ENCODE measurements at places on chromosomes 3 and 15.

- no peak for DNase-seq
These were observed 402.4 kb upstream of the PDZRN3 start for GRCh38 chr3:74027121-74027520.

DNA sequence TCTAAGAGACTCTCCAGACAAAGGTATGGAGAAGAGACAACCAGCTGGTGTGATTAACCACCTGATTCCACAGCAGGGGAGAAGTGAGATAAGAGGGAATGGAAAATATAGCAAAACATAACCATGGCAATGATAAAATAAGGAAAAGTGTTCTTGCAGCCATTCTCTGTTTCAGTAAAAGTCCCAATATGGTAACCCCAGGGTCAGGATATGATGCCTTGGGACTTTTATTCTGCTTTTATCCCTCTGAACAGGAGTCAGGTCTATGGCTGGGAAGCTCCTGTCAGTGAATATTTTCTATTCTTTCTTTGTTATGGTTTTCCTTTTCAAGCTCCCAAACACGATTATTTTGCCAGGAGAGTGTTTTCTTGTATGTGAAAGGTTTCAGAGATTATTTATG is 94.2 kb downstream of the SLC9A9 start:
- no peak for DNase-seq

- DNase-seq = no peak
These were observed 12.2 kb downstream of the STAB1 start for GRCh38 chr3:52507359-52507758.

GRCh38 chr3:134430174-134430573 is 55.6 kb downstream of the ANAPC13 start:
- no peak for DNase-seq

DNA sequence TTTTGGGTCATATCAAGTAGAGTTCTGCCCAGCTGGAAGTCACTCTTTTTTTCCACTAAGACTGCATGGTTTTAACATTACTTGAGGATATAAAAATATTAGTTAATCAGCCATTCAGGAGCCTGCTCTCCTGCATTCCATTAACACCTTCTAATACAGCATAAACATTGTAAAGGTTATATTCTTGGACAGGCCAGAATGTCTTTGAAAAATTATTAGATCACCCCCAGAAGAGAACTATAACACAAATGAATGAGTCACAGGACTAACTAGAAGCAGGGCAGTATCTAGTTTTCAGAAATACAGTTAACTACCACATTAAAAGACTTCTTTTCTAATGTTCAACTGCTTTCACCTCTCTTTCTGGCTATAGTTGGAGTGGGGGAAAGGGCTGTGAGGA is 80.9 kb downstream of the THBS1 start:
- DNase-seq = no peak

GRCh38 chr3:51394541-51394940 is 3.5 kb downstream of the RBM15B start:
- DNase-seq = no peak

DNA sequence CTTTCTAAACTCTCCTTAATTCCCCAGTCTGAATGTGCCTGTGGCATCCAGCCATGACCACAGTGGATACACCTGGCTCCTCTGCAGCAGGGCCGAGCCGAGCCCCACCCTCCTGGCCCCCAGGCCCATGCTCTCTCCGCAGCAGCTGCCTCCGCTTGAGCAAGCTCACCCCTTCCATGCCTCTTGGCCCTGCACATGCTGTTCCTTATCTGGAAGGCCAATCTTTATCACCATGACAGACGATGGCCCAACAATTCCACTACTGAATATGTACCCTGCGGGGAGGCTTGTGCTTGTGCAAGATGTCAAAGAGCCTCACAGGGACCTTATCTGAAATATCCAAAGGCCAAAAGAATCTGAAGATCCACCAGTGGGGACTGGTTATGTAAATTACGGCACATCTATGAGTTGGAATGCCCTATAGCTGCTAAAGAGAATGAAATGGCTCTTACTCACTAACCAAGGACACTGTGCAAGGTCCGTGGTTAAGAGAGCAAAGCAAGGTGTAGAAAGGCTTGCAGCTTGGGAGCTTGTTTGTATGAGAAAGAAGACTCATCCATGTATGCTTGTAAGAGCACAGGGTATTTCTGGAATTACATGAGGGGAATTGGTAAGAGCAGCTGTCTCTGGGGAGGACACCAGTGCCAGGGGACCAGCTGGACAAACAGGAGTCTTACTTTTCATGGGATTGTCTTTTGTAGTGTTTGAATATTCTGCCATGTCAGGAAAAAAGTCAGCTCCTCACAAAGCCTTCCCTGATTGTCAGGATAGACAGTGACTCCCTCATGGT is 55.2 kb downstream of the WNT7A start:
- no peak for DNase-seq

GRCh38 chr3:194990454-194991337 is 280.3 kb downstream of the XXYLT1 start:
- no peak for DNase-seq
